Activated T-cell treated with anti-CD3 and anti-CD28 coated beads for 4 hours (primary cell): ENCODE measurements at places on chromosomes 11 and 22.

GRCh38 chr11:121418625-121419114 is 33.4 kb upstream of the SORL1 start:
- DNase-seq, result peak; percentile 8

- DNase-seq, result no peak
These were observed 3.0 kb downstream of the TTC12 start for GRCh38 chr11:113317339-113317738.

DNA sequence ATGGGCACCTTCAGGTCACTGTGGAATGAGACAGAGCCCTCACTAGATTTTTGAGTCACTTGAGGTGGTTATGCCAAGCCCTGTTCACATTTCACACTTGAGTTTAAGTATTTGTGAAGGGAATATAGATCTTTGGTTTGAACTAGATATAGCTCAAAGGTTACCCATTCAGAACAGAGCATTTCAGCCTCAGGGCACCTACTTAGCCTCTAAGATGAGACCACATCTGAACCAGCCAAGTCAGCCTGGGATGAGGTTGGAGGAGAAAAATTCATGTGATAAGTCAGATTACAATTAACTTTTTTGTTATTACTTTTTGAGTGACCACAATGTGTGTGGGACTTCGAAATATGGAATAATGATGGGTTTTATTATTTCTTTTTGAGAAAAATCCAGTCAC is 127.8 kb downstream of the TEAD1 start:
- no peak for DNase-seq

GRCh38 chr22:23364389-23364788 is 184.1 kb downstream of the BCR start:
- no peak for DNase-seq

DNA sequence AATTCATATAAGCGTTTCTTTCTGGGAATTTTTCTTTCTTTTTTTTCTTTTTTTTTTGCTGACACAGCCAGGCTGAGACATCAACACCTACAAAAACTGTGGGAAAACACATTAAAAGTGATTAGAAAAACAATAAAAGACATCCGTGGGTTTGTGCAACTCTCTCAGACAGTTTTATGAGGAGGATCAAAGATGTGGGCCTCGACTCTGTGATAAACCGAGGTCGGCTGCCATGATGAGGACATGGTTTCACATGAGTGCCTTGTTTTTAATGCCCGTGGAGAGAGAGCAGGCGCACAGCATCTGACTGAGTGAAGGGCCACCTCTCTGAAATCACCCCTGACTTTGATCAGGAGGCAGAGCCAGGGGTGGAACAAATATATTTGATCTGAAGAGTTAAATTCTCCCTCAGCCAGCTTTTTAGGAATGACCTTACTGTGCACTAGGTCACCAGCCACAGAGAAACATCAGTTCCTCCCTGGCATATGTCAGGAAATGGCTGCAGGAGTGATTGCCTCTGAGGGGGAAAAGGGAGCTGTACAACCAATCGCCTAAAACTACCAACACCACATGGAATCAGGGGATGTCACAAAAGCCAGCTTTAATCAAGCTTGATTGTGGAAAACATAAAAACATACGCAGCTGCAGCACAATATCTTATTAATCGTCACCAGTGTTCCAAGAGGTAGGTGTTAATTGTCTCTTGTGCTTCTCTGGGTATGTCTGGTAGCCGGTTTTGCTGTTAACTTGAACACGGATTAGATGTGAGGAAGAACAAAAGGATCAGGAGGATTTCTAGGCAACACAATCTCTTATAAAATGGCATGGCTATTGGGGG is 164.7 kb downstream of the MAML2 start:
- DNase-seq, result no peak

DNA sequence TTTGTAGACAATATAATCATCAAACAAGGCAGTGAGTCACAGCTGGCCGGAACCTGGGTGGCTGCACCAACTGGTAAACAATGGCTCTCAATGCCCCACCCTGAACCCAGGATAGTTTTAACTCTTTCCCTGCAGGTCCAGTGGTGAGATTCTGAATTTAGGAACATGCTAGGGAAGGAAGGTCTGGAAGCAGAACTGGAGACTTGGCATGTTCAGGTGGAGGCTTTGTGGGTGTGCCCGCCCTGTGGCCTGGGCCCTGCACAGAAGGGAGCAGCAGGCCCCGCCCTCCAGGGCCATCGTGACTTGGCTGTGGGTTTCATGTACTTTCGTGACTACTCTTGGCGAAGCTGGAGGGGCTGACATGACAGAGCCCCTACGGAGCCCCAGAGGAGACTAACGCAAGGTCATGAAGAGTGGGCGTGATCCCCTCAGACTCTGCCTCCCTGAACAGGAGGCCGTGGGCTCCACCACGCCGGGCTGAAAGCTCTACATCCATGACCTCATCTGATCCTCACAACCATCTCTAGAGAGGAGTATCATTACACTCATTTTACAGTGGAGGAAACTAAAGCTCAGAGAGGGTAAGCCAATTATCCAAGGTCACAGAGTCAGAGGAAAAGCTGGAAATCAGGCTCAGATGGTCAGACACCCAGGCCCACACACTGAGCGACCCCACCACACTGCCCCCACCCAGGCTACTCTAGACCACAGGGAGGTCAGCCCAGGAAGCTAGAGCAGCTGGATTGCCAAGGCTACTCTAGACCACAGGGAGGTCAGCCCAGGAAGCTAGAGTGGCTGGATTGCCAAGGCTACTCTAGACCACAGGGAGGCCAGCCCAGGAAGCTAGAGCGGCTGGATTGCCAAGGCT is 27.3 kb downstream of the MAFF start:
- no peak for DNase-seq

DNA sequence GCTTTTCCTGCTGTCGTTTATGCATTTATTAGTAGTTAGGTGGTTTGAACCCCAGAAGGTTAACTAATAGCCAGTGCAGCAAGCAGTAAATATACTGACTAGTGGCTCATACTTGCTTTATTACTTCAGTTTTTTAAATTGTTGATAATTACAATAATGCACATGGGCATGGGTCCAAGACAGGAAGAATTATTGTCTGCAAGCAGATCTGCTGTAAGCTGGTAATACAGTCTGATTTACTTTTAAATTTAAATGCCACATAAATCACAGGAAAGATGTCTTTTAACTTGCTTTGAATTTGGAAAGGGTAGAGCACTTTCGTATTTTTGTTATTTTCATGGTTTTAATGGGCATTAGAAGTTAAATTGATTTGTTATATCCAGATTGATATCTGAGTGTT is 27.1 kb downstream of the APLP2 start:
- DNase-seq, result no peak

DNA sequence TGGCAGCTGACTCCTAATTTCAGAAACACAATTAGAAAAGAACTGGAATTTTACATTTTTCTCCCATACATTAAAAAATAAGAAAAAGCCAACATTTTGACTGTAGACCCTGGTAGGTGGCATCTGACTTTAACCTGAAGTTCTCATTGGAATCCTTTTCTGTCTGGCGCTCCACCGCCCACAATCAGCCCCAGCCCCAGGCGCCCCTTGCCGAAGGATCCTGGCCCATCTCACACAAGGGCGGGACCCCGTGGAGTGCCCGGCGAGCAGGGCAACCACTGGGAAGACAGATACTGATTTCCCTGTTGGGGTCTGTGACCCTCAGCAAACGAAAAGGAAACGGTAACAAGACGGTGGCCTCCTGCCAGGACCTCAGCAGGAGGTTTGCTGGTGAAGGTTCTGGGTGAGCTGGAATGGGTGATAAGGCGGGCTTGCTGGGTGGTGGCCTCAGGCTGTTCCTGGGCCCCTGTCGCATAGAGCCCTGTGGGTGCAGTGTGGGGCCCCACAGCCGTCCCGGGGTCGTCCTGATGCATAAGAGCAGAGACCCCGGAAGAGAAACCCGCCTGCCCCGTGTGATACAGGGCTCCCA is 15.7 kb downstream of the TSPO start:
- DNase-seq, result no peak

GRCh38 chr11:111785886-111786412 is 19.8 kb upstream of the PPP2R1B start:
- DNase-seq, result no peak

GRCh38 chr22:45124176-45124847 is 39.4 kb upstream of the NUP50 start:
- DNase-seq, result no peak

GRCh38 chr11:32830413-32830738 is 649 bp downstream of the PRRG4 start:
- DNase-seq, result no peak

DNA sequence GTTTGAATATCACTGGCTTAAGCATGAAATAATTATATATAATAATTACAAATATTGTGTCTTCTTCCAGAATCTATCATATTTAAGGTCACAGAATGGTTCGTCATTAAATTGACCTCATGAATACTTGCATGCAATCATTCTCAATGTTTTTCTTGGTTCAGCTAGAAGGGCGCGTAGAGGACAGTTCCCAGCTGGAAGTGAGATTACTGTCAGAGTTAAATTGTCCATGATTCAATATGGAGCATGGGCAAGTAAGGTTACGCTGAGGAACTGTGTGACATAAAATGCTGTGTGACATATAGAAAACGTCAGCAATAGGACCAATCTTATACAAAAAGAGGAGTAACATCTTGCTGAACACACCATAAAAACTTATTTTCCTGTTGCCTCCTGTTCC is 2423.5 kb upstream of the RAG2 start:
- DNase-seq, result no peak

GRCh38 chr11:28618416-28618815 is 510.2 kb downstream of the METTL15 start:
- DNase-seq, result no peak

- DNase-seq, result no peak
These were observed 15.0 kb upstream of the APOA1 start for GRCh38 chr11:116852261-116853031.

GRCh38 chr11:2930704-2931419 is 1.6 kb upstream of the PHLDA2 start:
- no peak for DNase-seq
